T-helper 2 cell treated with Interferon-gamma antibody and Interleukin-4, amounts not matched to agents 5 μg/mL and 100 μg/mL, for 36 hours (primary cell): ENCODE measurements at places on chromosomes 16 and 17.
A peak's percentile ranks its signal among the peaks of the same experiment; 100 is the strongest.

DNA sequence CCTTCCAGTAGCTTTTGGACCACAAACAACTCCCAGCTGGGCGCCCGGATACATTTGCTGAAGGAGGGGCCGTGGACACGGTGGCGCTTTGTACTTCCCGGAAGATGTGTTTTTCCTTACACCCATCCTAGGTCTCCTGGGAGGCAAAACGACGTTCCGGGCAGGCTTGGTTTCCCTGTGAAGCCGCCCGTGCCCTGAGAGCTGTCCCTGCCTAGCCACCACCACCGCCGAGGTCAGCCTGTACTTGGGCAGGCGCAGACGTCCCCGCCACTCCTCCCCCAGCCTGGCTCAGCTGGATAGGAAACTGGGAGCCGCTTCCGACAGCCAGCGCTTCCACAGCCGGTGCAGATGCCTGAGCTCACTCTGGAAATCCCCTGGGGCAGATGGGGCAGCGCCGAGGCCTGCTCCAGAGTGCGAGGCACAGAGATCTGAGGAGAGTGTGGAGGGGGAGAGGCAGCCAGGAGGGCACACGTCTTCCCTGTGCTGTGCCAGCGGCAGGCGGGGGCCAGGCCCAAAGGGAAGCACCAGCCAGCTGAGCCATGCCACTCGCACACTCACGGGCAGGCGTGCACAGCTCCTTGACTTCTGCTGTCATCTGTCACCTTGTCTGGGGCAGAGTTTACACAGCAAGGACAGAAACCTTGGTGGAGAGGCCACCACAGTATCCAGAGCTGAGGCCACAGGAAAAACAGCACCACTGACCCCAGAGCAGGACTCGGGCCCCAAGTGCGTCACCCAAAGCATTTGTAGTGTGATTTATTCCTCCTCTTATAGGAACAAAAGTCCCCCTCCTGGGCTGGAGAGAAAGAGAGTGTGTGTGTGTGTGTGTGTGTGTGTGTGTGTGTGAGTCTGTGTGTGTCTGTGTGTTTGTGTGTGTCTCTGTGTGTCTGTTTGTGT is 3.0 kb downstream of the RHBDF2 start:
- H3K27ac ChIP-seq: peak overlapping the region; percentile 68
- peaks cover 29% of the 10 kb centered on the region for H3K4me1 ChIP-seq

DNA sequence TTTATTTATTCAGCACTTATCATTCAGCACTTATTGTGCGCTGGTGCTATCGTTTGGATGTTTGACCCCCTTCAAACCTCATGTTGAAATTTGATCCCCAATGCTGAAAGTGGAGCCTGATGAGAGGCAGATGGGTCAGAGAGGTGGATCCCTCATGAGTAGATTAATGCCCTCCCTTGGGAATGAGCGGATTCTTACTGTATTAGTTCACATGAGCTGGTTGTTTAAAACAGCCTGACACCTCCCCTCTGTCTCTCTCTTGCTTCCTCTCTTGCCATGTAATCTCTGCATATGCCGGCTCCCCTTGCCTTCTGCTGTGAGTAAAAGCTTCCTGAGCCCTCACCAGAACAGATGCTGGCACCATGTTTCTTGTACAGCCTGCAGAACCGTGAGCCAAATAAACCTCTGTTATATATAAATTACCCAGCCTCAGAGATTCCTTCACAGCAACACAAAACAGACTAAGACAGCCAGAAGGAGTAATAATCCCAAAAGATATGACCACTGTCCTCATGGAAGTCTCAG is 111.1 kb downstream of the CACNG3 start:
- no peaks in the 10 kb centered on the region for H3K36me3 ChIP-seq
- no peaks in the 10 kb centered on the region for H3K4me1 ChIP-seq
- no peaks in the 10 kb centered on the region for H3K27me3 ChIP-seq
- no peak overlapping the region for H3K4me3 ChIP-seq
- DNase-seq: no peak

DNA sequence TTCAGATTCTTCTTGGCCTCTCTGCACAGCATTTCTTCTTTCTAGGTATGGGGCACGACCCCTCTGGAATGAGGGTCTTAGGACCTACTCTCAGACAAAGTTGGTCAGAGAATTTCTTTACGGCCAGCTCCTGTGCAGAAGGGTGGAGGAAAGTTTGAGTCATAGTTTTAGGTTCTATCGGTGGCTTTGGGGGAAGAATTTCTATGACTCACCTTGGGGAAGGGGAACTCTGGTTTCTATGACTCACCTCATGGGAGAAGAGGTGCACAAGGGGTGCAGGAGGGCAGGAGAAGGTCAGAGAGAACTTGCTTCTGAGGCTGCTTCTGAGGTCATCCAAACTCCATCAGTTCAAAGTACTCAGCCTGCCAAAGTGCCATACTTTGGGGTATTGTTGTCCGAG is 2.5 kb upstream of the ABCC12 start:
- peak overlapping the region; percentile 21 for H3K4me3 ChIP-seq
- H3K4me1 ChIP-seq: peaks cover 10% of the 10 kb centered on the region
- peak overlapping the region; percentile 22 for H3K27ac ChIP-seq
- peak; percentile 75 for DNase-seq
- H3K27me3 ChIP-seq: peaks cover 28% of the 10 kb centered on the region

DNA sequence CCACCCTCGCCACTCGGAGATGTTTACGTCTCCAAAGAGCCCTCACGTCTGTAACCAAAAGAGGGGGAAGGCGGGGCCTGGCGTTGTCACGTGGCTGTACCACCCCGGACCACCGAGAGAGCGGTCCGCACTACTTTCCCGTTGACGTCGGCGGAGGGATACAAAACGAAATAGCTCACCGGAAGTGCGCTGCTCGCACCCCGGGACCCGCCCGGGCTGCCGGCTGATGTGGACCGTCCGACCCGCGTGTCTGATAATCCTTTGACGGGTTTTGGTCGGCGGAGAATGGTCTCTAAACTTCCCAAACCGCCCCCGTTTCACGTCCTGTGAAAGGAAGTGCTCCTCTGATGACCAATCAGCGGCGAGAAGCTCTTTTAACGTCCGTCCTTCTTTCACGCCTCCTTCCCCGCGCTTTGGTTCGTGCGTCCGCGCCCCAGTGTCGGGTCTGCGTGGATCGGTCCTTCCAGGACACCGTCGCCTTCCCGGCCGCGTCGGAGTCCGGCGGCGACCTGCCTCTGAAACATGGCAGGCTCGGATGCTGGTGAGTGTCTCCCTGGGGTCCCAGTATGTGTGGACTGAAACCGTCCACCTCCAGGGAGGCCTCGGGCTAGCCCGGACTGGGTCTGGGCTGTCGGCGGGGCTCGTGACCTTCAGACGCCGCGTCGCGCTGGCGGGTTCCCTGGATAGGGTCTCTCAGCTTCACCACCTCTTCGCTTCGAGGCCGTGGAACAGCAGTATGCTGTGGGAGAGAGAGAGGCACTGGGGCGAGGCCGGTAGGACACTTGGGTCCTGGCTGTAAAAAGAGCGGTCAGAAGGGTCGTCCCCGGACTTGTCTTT is at the start of gene CEP95:
Gene CEP95, plus strand, starts transcription at position 402 of the 837 bp plus-strand sequence. Its CDS starts 121 bp downstream, at position 523.
- H3K27ac ChIP-seq: peak within 1 kb of the TSS; percentile 99
- H3K27me3 ChIP-seq: peaks cover 8% of the 10 kb centered on the region
- peaks cover 43% of the 10 kb centered on the region for H3K4me1 ChIP-seq

DNA sequence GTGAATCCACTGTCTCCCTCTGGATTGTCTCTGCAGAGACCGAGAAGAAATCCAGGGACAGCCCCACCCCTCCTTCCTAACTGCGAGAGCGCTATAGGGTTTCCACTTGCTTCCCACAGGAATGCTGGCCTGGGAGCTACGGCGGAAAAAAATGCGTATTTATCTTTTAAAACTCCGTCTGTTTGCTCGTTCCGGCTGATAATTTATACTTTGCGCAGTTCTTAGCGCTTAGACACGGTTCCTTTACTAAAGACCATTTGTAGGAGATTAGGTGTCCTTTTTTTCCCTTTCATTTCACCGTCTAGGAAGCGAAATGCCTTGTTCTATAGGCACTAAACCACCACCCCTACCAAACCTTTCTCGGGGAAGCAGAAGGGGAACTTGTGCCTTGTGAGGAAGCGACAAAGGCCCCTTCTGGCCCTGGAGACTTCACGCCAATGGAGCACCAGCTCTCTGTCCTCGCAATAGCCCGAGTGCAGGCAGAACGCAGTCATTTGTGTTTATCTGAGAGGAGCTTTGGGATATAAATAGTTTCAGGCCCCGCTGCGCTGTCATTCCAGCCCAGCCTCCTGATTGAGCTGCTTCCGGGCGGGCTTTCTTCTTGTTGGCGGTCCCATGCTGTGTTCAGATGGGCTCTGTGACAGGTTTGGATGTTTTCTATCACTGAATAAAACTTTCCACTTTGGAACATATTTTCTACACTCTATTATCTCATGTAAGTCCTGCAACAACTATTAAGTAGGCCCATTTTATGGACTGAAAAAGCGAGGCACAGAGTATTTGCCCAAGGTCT is 791 bp upstream of the SUPT4H1 start:
- H3K36me3 ChIP-seq: peaks cover 59% of the 10 kb centered on the region
- no peaks in the 10 kb centered on the region for H3K27me3 ChIP-seq
- H3K4me1 ChIP-seq: peaks cover 43% of the 10 kb centered on the region
- H3K4me3 ChIP-seq: peak overlapping the region; percentile 91
- DNase-seq: no peak

GRCh38 chr16:66596986-66597848 is 7.3 kb upstream of the CMTM3 start:
- peak; percentile 19 for DNase-seq
- peak overlapping the region; percentile 93 for H3K27ac ChIP-seq
- peaks cover 8% of the 10 kb centered on the region for H3K36me3 ChIP-seq
- no peaks in the 10 kb centered on the region for H3K27me3 ChIP-seq
- H3K4me3 ChIP-seq: peak overlapping the region; percentile 61
- H3K4me1 ChIP-seq: peaks cover 41% of the 10 kb centered on the region

- no peak for DNase-seq
- H3K36me3 ChIP-seq: no peaks in the 10 kb centered on the region
- H3K4me1 ChIP-seq: no peaks in the 10 kb centered on the region
- H3K27me3 ChIP-seq: no peaks in the 10 kb centered on the region
Measured at GRCh38 chr16:47990676-47991075, 165.1 kb downstream of the ABCC12 start.

- H3K36me3 ChIP-seq: no peaks in the 10 kb centered on the region
- no peaks in the 10 kb centered on the region for H3K4me1 ChIP-seq
- H3K27ac ChIP-seq: no peak overlapping the region
- H3K4me3 ChIP-seq: no peak overlapping the region
- peaks cover 3% of the 10 kb centered on the region for H3K27me3 ChIP-seq
Measured at GRCh38 chr17:64692187-64692586, 30.1 kb upstream of the SMURF2 start.

DNA sequence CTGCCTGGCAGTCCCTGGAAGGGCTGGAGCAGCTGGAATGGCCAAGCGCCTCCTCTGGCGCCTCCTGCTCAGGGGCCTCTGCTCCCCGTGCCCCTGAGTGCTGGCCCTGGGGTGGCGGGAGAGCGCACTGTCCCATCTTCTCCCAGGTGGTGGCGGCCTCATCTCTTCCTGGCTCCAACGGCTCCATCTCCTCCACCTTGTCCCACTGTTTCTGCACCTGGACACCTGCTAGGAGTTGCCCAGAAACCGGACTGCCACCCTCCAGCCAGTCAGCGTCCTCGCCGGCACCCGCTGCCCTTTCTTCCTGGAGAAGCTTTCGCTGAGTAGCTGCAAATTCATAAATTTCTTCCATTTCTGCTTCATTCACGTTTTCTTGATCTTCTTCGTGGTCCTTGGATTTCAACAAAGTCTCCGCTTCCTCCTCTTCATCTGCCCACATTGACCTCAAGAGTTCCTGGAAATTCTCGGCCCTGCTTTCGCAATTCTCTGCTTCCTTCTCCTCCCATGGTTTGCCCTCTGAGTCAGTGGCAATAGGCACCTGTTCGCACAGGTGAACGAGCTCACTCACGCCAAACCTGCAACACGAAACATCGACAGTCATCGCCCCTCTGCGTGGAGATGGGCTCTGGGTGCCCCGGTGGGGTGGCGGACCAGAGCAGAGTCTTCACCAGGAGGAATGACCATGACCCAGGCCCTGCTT is 13.7 kb upstream of the NLRC3 start:
- H3K27ac ChIP-seq: peak overlapping the region; percentile 18
- no peaks in the 10 kb centered on the region for H3K27me3 ChIP-seq
- peaks cover 5% of the 10 kb centered on the region for H3K4me1 ChIP-seq
- DNase-seq: no peak

- no peak overlapping the region for H3K4me3 ChIP-seq
- peak overlapping the region; percentile 3 for H3K27ac ChIP-seq
- peaks cover 27% of the 10 kb centered on the region for H3K36me3 ChIP-seq
- H3K27me3 ChIP-seq: no peaks in the 10 kb centered on the region
Measured at GRCh38 chr16:23518435-23518891, 8.2 kb upstream of the GGA2 start.

GRCh38 chr16:2749476-2749875 is 3.0 kb upstream of the SRRM2 start:
- no peak overlapping the region for H3K4me3 ChIP-seq
- peaks cover 23% of the 10 kb centered on the region for H3K4me1 ChIP-seq
- H3K27ac ChIP-seq: no peak overlapping the region
- no peaks in the 10 kb centered on the region for H3K27me3 ChIP-seq
- DNase-seq: no peak
- peaks cover 18% of the 10 kb centered on the region for H3K36me3 ChIP-seq

- no peaks in the 10 kb centered on the region for H3K27me3 ChIP-seq
- H3K27ac ChIP-seq: no peak overlapping the region
- no peaks in the 10 kb centered on the region for H3K4me1 ChIP-seq
- no peak for DNase-seq
- no peaks in the 10 kb centered on the region for H3K36me3 ChIP-seq
Measured at GRCh38 chr16:75821117-75821516, 94.8 kb upstream of the CPHXL start.

GRCh38 chr16:80176114-80176513 is 364.7 kb upstream of the DYNLRB2 start:
- DNase-seq: no peak
- H3K4me1 ChIP-seq: no peaks in the 10 kb centered on the region
- H3K4me3 ChIP-seq: no peak overlapping the region
- H3K27me3 ChIP-seq: peaks cover 2% of the 10 kb centered on the region
- H3K36me3 ChIP-seq: no peaks in the 10 kb centered on the region
- no peak overlapping the region for H3K27ac ChIP-seq

DNA sequence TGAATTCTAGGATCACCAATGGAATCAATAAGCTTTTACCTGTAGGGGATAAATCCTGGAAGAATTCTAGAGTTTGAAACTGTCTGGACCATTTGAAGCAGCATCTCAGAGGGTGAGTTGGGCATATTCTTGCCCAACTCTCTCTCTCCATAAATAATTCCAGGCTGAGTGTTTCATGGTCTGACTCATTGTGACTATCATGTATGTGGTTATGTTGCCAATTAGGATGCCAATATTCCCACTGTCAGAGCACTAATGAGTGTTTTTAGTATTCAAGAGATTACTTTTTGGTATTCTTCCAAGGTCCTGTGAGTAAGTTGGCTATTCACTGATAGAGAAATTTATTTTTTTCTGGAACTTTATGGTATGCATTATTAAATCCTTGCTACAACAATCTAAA is 456.9 kb downstream of the TOX3 start:
- DNase-seq: no peak
- no peaks in the 10 kb centered on the region for H3K4me1 ChIP-seq
- no peaks in the 10 kb centered on the region for H3K36me3 ChIP-seq
